Foreskin keratinocyte (primary cell): ENCODE measurements at places on chromosomes 6 and 20.

DNA sequence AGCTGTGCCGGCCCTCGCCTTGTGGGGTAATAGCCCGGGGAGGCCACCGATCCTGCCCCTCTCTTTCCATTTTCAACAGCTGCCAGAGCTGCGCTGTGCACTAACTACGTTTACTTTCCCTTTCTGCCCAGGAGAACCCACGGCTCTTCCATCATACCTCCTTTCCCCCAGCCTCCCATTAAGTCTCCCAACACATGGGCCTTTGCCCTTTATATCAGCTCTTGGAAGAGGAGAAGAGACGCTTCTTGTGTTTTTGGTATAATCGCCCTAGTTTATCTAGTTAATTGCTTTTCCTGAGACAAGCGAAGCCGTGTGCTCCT, 637 bp downstream of the UBR2 start:
- DNase-seq: no peak

GRCh38 chr6:136429264-136430065, 120.8 kb downstream of the MAP7 start:
- no peak for DNase-seq

DNA sequence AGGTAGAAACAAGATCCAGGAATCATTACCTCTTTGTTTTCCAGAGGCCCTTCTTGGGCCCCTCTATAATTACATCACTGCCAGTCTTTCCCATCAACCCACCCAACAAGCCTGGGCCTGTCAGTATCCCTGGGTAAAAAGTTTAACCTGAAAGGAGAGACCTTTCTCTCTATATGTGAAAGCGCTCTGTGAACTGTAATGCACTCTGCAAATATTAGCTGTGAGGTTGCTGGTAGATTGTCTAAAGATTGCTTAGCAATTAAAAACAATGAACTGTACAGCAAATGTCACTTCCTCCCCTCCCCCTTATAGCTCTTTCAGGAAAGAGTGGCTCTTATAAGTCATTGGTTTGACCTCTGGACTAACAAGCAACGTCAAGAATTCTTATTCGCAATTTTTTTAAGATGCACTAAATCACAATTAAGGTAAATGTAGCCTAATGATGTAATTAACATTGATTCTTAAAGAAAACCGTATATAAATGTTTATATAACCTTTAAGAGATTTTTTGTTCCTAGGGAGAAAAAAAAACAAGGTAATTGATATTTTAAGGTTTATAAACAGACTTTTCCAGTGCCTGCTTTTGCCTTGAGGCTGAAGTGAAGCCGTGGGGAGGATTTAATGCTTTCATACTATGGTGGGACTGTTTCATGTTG, 18.4 kb downstream of the ECT2L start:
- peak; percentile 19 for DNase-seq

- DNase-seq: no peak
Measured at GRCh38 chr20:3900187-3900604, 11.0 kb downstream of the PANK2 start.

DNA sequence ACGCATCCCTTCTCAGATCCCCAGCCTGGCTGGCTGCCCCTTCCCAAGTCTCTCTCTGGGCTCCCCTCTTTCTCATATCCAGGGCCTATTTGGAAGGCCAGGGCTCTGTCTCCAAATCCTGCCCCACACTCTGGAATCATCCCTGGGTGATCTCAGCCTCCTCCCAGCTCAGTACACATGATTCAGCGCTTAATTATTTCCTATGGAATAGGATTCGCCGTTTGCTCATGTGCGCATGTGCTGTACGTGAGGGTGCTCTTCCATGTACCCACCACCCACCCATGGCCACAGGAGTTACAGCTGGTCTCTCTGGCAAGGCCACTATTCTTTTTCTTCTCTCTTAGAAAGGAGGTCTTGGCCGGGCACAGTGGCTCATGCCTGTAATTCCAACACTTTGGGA, 81.7 kb upstream of the FOXP4 start:
- no peak for DNase-seq

DNA sequence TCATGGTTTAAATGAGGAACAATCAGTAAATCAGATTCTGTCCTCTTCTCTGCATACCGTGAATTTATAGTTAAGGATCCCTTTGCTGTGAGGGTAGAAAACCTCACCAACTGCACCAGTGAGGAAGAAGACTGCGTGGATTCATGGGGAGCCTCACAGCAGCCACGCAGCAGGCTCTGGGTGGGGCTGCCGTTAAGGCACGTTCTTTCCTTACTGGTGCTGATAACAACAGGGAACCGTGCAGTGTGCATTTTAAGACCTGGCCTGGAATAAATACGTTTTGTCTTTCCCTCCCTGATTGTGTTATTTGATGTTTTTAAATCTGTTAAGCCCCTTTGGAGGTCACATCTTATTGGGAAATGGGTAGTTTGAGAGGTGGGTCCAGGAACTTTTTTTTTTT, 17.6 kb upstream of the MYLK2 start:
- DNase-seq: no peak

- DNase-seq: no peak
Measured at GRCh38 chr20:63522091-63522868, 1.7 kb downstream of the PPDPF start.

DNA sequence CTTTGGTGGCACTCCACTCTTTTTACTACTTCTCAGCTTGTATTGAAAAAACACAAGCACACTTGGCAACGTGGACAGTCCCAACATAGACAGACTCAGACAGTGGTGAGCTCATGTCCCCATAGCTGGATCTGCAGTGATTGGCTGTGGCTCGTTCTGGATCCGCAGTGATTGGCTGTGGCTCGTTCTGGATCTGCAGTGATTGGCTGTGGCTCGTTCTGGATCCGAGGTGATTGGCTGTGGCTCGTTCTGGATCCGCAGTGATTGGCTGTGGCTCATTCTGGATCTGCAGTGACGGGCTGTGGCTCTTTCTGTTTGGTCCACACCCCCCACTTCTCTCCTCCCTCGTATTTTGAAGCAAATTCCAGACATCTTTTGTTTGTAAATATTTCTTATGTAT, 28.0 kb downstream of the OSBPL2 start:
- no peak for DNase-seq

DNA sequence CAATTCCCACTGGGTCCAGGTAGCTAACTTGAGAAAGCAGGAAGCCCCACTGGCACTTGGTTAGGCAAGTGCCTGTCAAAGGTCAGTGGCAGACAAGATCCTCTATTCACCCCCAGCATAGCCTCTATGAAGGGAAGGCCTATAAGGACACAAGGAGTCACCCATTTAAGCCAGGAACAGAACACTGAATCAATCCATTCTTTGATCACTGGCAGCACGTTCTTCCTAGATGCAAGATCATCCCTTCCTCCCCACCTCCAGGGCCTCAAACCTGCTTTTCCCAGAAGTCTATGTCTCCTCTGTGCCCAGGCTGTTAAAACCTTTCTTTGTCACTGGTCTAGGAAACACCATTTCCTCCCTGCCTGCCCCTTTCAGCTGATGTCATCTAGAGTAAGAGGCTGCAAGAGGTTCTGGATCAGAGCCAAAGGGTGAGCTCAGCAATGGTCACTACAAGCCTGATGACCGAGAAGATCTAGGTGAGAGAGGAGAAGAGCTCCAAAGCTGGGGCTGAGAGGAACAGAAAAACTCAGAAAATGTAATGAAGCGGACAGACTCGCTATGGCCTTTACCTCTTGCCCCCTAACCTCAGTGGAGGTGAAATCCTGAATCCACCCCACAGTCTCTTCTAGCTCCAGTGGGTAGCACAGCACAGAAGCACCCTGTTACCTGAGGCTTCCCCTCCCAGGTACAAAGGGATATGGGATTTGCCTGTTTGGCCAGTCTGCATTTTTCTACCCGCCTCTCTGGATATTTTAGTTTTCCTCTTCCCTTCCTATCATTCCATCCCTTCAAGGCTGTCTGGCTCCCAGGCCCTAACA, 1.8 kb downstream of the GTPBP2 start:
- peak; percentile 54 for DNase-seq

GRCh38 chr20:56691325-56691998, 62.4 kb downstream of the TFAP2C start:
- DNase-seq: peak; percentile 50

GRCh38 chr20:51028616-51029212, 5.8 kb upstream of the KCNG1 start:
- no peak for DNase-seq

- no peak for DNase-seq
Measured at GRCh38 chr6:37503309-37503965, 3.7 kb upstream of the CCDC167 start.

DNA sequence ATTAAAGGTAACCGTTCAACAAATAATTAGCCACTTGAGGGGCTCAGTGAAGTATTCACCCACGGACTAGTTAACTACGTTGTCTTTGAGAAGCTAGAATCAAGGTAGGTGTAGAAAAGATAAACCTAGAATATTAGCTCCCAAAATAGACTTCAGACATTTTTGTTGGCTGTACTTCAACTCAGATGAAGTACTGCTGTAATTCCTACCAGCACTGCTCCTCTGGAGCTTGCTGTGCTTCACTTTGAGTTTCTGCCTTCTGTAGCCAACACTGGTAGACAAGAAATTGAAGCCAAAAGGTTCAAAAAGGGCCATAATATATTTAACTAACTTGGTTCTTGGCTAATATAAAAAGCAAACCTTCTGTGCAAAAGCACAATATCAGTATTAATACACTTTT, 18.8 kb upstream of the SDHAF4 start:
- no peak for DNase-seq

GRCh38 chr6:81792826-81793225, 40.3 kb upstream of the TENT5A start:
- DNase-seq: no peak

GRCh38 chr6:30211899-30212298, 1.3 kb downstream of the TRIM26 start:
- no peak for DNase-seq

DNA sequence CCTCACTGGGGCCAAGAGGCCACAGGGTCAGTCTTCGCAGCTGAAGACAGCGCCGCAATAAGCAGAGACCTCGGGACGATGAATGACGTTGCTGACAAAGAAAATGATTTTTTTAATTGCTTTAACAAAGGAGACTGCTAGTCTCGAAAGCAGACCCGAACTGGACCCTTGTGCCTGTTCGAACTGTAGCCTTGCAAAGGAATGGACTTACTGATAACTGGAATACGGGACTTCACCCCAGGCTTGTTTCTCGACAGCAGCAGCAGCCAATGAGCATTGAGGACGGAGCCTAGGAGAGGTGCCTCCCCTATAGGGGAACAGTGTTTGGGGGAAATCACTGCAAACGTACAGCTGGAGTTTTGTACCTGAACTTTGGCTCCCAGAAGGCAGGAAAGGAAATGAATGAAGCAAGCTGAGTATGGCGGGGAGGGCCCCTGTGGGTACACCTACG, 1.3 kb upstream of the TAF4 start:
- no peak for DNase-seq

DNA sequence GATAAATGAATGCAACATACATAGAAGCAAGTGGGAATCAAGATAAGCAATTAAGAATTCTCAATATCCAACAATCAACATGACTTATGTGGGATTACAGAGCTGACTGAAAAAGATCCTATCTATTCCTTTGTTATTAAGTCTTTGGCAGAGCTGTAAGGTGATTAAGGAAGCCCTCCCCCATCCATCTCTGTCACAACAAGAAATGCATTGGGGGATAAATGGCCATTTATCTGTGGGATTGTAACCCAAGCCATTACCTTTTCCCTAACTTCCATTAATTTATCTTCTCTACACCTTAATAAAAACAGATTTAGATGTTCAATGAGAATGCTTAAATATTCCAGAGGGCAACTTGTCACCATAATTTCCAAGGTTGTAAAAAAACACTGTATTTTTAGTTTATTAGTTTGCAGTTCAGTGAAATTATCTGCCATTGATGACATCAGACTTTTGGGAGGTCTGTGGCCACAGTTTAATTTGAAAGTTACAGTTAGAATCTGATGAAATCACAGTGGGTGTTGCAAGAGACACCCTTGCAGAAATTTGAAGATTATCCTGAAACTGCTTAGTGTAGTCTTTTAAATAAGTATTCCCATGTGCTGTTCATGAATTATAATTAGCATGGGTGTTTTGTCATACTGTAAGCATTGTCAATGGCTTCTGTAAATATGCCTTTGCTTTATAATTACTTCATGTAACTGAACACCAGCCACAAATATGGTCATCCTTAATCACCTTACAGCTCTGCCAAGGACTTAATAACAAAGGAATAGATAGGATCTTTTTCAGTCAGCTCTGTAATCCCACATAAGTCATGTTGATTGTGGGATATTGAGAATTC, 49.4 kb upstream of the FYN start:
- peak; percentile 21 for DNase-seq

DNA sequence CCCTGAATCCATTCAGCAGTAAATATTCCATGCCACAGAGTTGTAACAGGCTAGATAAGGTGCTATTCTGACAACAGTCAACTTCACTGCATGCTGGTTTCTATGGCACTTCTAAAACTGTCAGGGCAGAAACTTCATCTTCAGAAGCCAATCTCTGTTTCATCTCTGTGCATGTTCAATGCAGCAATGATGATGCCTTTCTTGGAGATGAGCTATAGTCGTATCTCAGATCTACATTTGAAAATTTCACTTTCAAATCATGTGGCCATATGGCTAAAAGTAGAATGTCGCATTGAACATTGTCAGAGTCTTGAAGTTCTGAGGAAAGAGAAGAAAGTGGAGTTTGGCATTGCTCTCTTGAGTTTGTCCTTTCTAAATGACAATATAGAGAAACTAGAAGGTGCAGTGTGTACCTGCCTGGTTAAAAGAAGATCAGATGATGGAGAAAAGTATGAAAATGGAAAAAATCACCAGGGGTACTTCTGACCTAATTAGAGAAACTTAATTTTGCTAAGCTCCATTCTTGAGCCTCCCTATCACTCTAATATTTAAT, 49.0 kb upstream of the VSTM2L start:
- DNase-seq: no peak

GRCh38 chr6:27894839-27895762, 17.1 kb downstream of the OR2B2 start:
- peak; percentile 60 for DNase-seq

DNA sequence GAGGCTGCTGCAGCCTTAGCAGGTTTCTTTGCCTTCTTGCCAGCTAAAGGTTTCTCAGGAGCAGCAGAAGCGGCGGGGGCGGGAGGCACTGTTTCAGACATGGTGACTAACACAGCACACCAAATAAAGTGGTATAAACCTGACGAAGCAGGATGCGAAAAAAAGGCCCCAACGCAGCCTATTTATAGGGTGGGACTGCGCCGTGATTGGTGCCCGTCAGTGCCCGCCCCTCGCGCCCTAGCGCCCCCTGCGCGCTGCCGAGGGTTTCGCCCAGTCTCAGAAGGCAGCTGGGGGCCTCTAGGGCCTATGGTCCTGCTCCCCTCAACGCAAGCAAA, 55.0 kb downstream of the TRIM38 start:
- peak; percentile 69 for DNase-seq

- DNase-seq: peak; percentile 26
Measured at GRCh38 chr6:40692337-40692736, 105.2 kb upstream of the LRFN2 start.

GRCh38 chr6:167673946-167674345, 152.8 kb upstream of the AFDN start:
- no peak for DNase-seq
